ENCODE measurements at places on chromosomes 2 and 18. TPM values are rescaled to one million over a fixed set of nuclear protein-coding genes. Genes with fewer than 3 reads are reported as not detected.

DNA sequence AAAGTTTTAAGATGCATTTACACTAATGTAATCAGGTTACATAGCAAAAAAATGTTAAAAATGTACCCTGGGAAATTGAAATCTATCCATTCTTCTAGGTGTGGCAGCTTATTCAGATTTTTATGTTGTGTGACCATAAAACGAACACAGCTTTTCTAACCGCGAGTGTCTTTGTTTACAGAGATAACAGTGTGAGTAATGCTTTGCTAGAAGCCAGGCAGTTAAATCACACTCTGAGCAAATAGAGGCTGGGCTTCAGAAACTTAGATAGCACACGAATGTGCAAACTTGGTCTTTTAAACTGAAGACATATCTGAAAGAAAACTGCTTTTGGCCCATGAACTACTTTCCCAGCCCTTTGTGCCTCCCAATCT is 116.1 kb downstream of the SPTBN1 start:
- no peak for DNase-seq

GRCh38 chr2:161088658-161089350 is 71.4 kb upstream of the TANK start:
- DNase-seq = no peak

DNA sequence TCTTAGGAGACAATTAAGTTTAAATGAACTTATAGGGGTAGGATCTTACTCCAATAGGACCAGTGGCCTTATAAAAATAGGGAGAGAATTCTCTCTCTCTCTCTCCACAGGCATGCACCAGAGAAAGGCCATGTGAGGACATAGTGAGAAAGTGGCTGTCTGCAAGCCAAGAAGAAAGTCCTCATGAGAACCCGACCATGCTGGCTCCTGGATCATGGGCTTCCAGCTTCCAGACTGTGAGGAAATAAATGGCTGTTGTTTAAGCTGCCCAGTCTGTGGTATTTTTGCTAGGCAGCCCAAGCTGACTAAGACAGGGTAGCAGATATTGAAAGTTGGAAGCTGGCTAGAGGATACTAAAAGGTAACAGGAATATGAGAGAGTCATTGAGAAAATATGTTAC is 454.0 kb downstream of the NBAS start:
- no peak for DNase-seq

- DNase-seq = no peak
Measured at GRCh38 chr2:101983928-101984327, 7.8 kb upstream of the IL1R2 start.

- no peak for DNase-seq
Measured at GRCh38 chr18:183769-184168, 25.4 kb downstream of the USP14 start.

VAMP5 gene
- 29.5 TPM for polyA plus RNA-seq

GRCh38 chr18:28439870-28440269 is 262.9 kb upstream of the CDH2 start:
- no peak for DNase-seq

TEKT4 gene
- not detected for polyA plus RNA-seq

GRCh38 chr2:227016894-227017293 is 147.1 kb downstream of the COL4A4 start:
- DNase-seq = no peak

GRCh38 chr18:59300676-59301285 is 17.7 kb downstream of the CPLX4 start:
- DNase-seq = no peak

PARD6G gene
- 0.99 TPM for polyA plus RNA-seq

- no peak for DNase-seq
Measured at GRCh38 chr18:70384181-70384790, 95.4 kb downstream of the SOCS6 start.

DNA sequence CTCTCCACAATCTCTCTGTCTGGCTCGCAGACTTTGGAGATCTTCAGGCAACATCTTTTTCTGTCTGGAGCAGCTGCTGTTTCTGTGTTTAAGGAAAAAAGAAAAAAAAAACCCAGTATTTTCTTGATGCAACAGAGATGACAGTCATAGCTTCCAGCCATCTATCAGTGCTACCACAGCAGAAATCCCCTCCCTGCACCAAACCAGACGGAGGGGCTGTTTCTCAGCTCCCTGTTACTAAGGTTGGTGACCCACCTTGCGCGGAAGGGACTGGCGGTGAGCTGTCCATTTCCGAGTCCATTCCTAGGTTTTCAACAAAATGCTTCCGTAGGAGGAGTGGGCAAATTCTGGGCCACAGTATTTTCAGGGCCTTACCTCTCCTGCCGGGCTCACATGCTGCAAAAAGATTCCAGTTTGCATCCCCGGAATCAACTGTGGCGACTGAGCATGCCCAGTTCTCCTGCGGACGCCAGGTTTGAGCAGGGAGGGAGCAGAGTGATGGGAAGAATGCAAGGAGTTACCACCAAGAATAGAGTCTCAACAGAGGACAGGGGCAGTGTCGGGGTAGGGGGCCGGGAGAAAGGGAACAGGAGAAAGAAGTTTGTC is 1.2 kb downstream of the SLC4A10 start:
- no peak for DNase-seq

FAM210A gene
- polyA plus RNA-seq = 1.5 TPM

All from pancreas (tissue), 10 donors.